ENCODE measurements at places on chromosomes 3 and 15. TPM values are rescaled to one million over a fixed set of nuclear protein-coding genes. Genes with fewer than 3 reads are reported as not detected.

DNA sequence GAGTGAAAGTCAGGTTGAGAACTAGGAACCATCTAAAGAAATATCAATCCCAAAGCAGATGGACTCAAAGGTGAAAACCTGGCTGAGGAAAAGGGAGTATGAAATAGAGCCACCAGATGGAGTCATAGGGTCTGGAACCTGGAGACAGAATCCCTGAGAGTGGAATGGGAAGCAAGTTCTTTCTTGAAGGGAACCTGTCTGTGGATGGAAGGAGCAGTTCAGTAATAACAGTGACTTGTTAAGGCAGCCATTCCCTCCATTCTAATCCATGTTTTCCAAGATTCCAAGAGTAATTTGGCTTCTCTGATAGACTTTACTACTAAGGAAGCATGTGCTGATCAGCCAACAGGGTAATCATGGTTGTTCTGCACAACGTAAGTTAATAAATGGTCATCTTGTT is 22.5 kb upstream of the AQP9 start:
- peak; percentile 4 for DNase-seq

GRCh38 chr3:124347418-124347817 is 355.5 kb upstream of the ROPN1 start:
- no peak for DNase-seq

DNA sequence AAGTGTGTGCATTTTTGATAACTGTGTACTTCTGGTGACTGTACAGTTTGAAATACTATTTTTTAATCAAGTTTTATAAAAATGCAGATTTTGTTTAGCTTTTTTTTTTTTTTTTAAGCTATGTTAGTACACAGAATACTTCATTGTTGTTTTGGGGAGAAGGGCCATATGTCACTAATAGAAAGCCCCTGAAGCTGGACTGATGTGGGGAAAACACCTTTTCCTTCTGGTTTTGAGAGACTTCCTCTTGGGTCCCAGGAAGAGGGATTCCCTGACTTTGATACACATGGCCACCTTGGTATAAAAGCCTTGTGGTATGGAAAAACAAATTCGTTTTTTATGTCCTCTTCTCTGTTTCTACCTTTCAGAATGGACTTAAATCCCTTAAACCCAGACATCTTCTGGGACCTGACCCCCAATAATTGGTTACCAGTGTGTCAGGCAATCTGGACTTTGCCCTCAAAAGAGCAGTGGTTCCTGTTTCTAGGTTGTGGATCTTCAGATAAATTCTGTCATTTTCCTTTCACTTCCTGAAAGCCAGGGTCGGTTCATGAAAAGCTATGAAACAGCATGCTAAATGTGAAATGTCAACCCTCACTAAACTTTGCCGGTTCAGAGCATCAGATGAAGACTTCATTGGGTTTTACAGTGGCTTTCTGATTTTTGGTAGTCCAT is 31.1 kb upstream of the BLOC1S6 start:
- no peak for DNase-seq

Gene PBRM1
- 36.7 TPM for total RNA-seq

- no peak for DNase-seq
Measured at GRCh38 chr15:65183865-65184159, 1.3 kb downstream of the CLPX start.

- no peak for DNase-seq
Measured at GRCh38 chr3:197580253-197580691, 24.5 kb upstream of the BDH1 start.

DNA sequence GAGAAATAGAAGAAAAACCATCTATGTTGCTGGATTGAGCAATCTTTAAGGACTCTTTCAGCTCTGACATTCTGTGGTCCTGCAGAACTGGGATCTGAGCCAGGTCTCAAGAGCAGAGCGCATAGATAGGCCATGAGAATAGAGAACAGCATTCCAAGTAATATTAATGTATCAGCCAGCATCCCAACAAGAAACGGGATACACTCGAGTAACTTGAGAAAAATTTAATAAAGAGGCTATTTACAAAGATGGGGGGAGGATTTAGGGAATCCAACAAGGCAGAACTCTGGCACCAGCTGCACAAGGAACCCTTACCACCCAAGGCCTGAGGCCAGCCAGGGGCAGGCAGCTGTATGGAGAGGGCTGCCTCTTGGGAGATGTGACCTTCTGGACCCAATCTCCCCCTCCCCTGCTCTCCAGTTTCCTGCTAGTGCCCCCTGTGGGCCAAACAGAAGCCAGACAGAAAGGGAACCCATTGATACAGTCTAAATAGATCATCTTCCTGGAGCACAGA is 8.2 kb downstream of the TMOD2 start:
- peak; percentile 72 for DNase-seq

GRCh38 chr15:56165234-56165633 is 78.4 kb downstream of the RFX7 start:
- no peak for DNase-seq

Gene ANKRD34C
- total RNA-seq: not detected

Gene ADAMTSL3
- total RNA-seq: 0.34 TPM

DNA sequence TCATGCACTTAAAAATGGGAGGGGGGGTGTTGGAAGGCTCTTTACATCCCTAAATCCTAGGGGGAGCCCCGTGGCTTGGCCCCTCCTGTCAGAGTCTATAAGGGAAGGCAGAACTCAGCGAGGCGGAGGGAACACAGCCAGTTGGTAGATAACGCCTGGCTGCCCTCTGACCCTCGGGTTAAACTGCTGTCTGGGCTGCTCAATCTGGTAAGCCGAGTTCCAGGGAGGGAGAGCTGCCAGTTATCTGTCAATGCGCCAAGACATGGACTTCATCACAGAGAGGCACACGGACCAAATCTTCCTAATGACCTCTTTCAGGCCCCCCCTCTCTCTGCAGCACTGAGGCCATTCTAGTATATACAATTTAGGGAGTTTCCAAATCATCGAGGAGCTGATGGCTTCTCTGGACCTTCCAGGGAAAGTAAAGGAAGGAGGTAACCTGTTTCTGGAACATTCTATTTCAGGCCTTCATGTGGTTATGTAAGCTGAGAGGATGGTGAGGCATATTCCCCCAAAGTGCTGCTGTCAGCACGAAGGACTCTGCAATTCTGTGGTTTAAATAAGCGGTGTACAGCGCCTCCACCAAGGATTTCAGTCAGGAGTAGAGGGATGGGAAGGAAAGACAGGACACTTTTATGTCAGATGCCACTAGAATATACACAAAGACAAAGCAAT is 349.0 kb downstream of the MCTP2 start:
- DNase-seq: no peak

DNA sequence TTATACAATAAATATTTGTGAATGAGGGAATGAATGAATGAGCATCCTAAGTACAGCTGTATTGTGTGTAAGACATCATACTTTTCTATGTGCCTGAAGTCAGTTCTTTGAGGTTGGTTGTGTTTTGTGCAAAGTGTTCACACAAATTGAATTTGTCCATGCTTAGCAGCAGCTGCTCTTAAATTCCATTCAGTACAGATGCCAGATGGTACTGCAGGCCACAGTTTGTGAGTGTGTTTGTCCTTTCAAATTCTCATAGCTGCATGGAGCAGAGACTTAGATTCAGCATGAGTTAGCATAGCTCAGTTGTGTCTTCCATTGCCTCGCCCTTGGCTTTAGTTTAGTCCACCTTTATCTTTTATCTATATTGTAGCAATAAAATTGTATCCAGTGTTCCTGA is 3.8 kb upstream of the ZNF385D start:
- DNase-seq: no peak

- DNase-seq: no peak
Measured at GRCh38 chr3:43581343-43581742, 40.5 kb downstream of the ANO10 start.

- no peak for DNase-seq
Measured at GRCh38 chr3:40873476-40873875, 325.8 kb upstream of the CTNNB1 start.

Gene RLBP1
- not detected for total RNA-seq

Gene PRICKLE2
- total RNA-seq: 13.0 TPM

GRCh38 chr3:169264711-169265110 is 398.8 kb downstream of the MECOM start:
- DNase-seq: peak; percentile 72

- peak; percentile 96 for DNase-seq
Measured at GRCh38 chr3:108090701-108091497, at the start of gene CD47. Gene CD47, minus strand, starts transcription at chr3:108091031. Its CDS starts 123 bp downstream, at chr3:108090908.

Gene FYCO1
- 2.6 TPM for total RNA-seq

Gene SPTBN5
- total RNA-seq: 1.1 TPM

DNA sequence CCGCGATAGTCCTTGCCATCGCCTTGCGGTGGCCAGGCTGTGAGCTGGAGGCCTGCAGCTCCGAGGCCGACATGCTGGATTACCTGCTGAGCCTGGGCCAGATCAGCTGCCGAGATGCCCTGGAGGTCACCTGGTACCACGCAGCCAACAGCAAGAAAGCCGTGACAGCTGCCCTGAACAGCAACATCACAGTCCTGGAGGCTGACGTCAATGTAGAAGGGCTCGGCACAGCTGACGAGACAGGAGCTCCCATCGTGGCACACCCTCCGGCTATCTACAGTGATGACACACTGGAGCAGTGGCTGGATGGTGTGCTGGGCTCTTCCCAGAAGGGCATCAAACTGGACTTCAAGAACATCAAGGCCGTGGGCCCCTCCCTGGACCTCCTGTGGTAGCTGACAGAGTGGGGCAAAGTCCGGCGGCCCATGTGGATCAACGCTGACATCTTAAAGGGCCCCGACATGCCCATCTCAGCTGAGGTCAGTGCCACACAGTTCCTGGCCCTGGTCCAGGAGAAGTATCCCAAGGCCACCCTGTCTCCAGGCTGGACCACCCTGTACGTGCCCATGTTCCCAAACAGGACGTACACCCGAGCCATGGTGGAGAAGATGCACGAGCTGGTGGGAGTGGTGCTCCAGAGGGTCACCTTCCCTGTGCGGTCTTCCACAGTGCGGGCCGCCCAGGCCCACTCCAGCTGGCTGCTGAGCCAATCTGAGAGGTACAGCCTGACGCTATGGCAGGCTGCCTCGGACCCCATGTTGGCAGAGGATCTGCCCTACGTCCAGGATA is 70.2 kb downstream of the FAM43A start:
- no peak for DNase-seq

GRCh38 chr3:105526360-105527111 is 159.8 kb downstream of the ALCAM start:
- peak; percentile 26 for DNase-seq

DNA sequence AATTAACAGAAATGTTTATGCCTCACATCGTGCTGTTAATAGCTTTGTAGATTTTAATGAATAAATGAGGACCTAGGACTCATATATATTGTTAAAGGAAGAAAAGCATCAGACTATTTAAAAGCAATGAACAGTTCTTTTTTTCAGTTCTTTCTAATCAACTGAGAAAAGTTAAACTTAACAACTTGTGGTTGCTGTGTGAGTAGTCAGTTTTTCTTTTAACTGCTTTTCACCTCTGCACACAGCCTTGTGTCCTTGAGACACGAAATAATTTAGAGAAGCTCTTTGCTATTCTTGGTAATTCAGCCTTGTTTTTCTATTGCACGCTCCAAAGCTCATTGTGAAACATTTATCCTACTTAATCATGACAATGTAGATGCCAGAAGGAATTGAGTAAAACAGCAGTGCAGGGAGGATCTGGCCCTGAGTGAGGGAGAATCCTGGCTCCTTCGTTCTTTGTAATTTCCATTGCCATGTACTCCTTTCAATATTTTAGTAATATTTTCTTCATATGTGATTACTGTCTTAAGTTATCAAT is 499.0 kb downstream of the PYDC2 start:
- DNase-seq: no peak

GRCh38 chr3:108125153-108125543 is 34.3 kb upstream of the CD47 start:
- DNase-seq: no peak

GRCh38 chr3:66938338-66938963 is 59.7 kb upstream of the KBTBD8 start:
- peak; percentile 15 for DNase-seq
